Activated CD8-positive, alpha-beta memory T cell treated with anti-CD3 and anti-CD28 coated beads, Interleukin-2, amount 10 ng/mL, durations not matched to agents 7 days and 5 days (primary cell): ENCODE measurements at places on chromosomes 7 and 10.
A peak's percentile ranks its signal among the peaks of the same experiment; 100 is the strongest.

- peaks cover 21% of the 10 kb centered on the region for H3K4me1 ChIP-seq
- H3K36me3 ChIP-seq: peaks cover 3% of the 10 kb centered on the region
- peak; percentile 77 for DNase-seq
- H3K27ac ChIP-seq: no peak overlapping the region
- H3K4me3 ChIP-seq: no peak overlapping the region
Measured at GRCh38 chr10:62779487-62780248, 24.9 kb upstream of the ADO start.

- no peaks in the 10 kb centered on the region for H3K36me3 ChIP-seq
- H3K4me3 ChIP-seq: no peak overlapping the region
- H3K27ac ChIP-seq: no peak overlapping the region
- DNase-seq: no peak
- no peaks in the 10 kb centered on the region for H3K4me1 ChIP-seq
Measured at GRCh38 chr10:105063796-105064195, 422.7 kb downstream of the SORCS3 start.

- H3K27me3 ChIP-seq: no peaks in the 10 kb centered on the region
- no peaks in the 10 kb centered on the region for H3K4me1 ChIP-seq
- no peaks in the 10 kb centered on the region for H3K36me3 ChIP-seq
- no peak overlapping the region for H3K4me3 ChIP-seq
- H3K27ac ChIP-seq: no peak overlapping the region
Measured at GRCh38 chr7:115494529-115495147, 535.9 kb downstream of the TFEC start.

DNA sequence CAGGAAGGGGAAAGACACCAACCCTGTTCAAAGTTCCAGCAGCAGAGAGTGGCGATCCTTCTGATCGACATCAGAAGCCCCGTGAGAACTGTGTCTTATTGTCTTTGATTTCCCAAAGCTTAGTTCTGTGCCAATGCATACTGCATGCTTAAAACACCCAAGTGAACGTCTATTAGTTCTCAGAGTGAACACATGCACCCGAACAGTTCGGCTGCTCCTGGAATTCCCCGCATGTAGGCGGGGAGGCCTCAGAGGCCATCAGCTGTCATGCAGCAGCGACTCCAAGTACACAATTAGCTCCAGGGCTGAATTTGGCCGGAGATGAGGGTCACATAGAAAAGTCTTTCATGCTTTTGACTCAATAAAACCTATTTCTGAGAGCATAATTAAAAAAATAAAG, 276.9 kb downstream of the ZMYND11 start:
- H3K27me3 ChIP-seq: peaks cover 4% of the 10 kb centered on the region
- H3K36me3 ChIP-seq: no peaks in the 10 kb centered on the region

DNA sequence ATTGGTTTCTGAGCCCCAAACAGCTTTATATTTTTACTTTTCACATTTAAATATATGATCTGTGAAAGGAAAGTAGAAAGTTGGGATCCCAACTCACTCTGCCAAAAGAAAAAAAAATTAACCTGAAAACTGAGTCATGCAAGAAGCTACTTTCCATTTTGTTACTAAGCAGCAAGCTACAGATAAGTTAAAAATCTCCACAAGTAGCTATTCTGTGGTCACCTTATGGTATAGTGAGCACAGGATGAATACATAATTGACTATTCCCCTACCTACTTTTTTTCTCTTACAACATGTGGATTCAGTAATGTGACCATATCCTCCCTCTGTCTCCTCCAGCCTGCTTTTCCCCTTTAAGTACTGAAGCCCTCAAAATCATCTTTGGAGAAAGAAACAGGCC, 30.3 kb upstream of the CREB3L2 start:
- no peaks in the 10 kb centered on the region for H3K4me1 ChIP-seq
- DNase-seq: no peak
- peaks cover 5% of the 10 kb centered on the region for H3K36me3 ChIP-seq
- H3K4me3 ChIP-seq: no peak overlapping the region
- no peak overlapping the region for H3K27ac ChIP-seq
- peaks cover 13% of the 10 kb centered on the region for H3K27me3 ChIP-seq
